ENCODE measurements at places on chromosomes 5 and 9. TPM values are rescaled to one million over a fixed set of nuclear protein-coding genes. Genes with fewer than 3 reads are reported as not detected.

The TPM2 gene
- 6,047 TPM for total RNA-seq

GRCh38 chr5:173832386-173832785 is 55.8 kb upstream of the CPEB4 start:
- H3K36me3 ChIP-seq = no peaks in the 10 kb centered on the region
- no peaks in the 10 kb centered on the region for H3K27me3 ChIP-seq
- peaks cover 25% of the 10 kb centered on the region for H3K4me1 ChIP-seq

DNA sequence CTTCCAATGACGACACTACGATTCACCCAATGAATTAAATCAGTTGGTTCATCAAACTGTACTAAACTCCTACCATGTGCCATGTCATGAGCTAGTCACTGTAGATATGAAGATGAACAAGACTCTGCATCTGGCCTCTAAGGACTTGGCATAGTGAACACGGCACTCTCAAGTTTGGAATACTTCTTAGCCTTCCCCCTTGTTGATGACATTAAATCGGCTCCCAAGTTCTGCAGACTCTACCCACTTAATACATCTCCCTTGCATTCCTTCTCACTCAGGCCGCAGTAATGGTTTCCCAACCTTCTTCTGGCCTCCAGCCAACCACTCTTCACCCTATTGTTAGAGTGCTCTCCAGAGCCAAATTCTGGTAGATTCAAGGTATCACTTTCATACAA is 184.7 kb downstream of the MAPKAP1 start:
- DNase-seq = no peak
- no peak overlapping the region for H3K4me3 ChIP-seq
- H3K27me3 ChIP-seq = no peaks in the 10 kb centered on the region
- H3K36me3 ChIP-seq = no peaks in the 10 kb centered on the region
- no peaks in the 10 kb centered on the region for H3K4me1 ChIP-seq

GRCh38 chr9:96655198-96655851 is at the start of gene PRXL2C:
PRXL2C (minus strand) TSS chr9:96655317; CDS start chr9:96655281, 36 bp downstream.
- peak within 1 kb of the TSS; percentile 88 for H3K27ac ChIP-seq
- peak; percentile 90 for DNase-seq
- H3K27me3 ChIP-seq = no peaks in the 10 kb centered on the region
- peak within 1 kb of the TSS; percentile 69 for H3K4me3 ChIP-seq

The HAPLN1 gene
- not detected for total RNA-seq

DNA sequence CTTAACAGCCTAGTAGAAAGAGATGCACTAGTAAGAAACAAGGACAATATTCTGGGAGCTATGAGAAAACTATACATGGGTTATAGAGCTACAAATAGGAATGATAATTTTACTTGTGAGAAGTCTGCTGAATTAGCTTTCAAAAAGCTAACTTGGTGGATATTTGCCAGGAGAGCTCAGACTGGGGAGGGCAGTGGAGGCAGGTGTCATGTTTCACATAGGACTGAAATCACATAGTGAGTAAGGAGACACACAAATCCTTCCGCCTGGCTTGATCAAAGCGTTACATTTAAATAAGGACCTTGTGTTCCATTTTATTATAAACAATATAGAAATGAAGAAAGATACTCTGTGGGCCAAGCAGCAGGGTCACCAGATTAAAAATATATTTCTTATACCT is 235.0 kb downstream of the ISL1 start:
- H3K27ac ChIP-seq = no peak overlapping the region
- H3K4me3 ChIP-seq = no peak overlapping the region
- no peaks in the 10 kb centered on the region for H3K36me3 ChIP-seq
- no peaks in the 10 kb centered on the region for H3K27me3 ChIP-seq

GRCh38 chr5:82784521-82784920 is 292.7 kb downstream of the TMEM167A start:
- H3K4me1 ChIP-seq = no peaks in the 10 kb centered on the region
- no peak overlapping the region for H3K4me3 ChIP-seq
- no peaks in the 10 kb centered on the region for H3K27me3 ChIP-seq
- no peaks in the 10 kb centered on the region for H3K36me3 ChIP-seq
- no peak for DNase-seq
- no peak overlapping the region for H3K27ac ChIP-seq

The DIRAS2 gene
- total RNA-seq = not detected

The GPR150 gene
- not detected for total RNA-seq

DNA sequence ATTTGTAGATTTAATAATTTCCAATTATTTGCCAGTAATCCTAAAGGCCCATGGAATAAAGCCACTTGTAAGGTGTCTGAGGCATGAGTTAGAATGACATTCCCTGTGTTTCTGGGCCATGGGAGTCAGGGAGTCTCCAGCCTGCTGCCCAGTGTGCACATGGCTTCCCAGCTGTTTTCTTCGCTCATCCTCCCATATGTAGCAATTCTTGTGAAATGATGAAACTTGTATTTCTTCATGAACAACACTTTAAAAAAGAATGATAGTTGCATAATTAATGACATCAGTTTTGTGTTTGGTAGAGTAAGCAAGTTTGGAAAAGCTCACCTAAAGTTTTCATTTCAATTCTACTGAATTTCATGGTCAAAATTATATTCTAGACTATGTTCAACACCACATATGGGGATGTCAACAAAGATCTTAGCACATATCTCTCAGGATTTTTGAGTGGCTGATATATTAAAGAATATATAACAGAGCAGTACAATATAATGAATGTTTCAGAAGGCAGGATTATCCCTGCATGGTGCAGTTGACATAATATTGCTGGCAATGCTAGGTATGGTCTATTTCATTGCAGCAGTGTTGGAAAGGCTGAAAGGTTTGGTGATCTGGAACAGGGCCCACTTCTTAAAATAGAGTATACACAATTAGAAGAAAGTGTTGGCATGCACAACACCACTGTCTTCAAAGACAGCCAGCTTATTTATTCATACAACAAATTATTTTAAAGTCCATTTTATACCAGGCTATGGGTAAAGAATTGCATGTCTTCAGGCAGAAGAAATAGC is 44.7 kb downstream of the GRIN3A start:
- H3K27ac ChIP-seq = no peak overlapping the region
- no peak for DNase-seq
- no peaks in the 10 kb centered on the region for H3K4me1 ChIP-seq
- H3K4me3 ChIP-seq = no peak overlapping the region
- H3K36me3 ChIP-seq = no peaks in the 10 kb centered on the region

The NOXA1 gene
- total RNA-seq = 1.6 TPM

DNA sequence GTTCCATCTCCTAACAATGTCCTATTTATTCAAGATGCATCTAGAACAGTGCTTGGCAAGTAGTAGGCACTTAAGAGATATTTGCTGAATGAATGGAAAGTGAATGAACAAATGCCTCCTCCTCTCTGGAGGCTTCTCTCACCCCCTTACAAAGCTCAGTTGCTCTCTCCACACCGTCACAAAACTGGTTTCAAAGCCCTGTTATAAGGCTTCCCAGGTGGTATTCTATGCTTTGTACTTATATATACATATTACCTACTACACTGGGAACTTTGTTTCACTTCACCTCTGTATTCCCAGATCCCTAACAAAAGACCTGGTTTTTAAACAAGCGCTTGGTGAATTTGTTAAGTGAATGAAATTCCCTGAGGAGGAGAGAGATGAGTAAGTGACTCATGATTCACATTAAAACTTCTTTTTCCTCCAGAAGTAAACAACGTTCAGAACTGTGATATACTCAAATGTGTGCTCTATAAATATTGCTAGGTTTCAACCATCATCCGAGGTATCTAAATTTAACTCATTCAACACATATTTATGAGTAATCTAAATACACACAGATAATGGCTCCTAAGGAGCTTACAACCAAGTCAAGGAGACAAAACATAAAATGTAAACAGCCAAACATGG is 36.0 kb downstream of the DENND1A start:
- DNase-seq = no peak
- H3K4me1 ChIP-seq = no peaks in the 10 kb centered on the region
- H3K27me3 ChIP-seq = no peaks in the 10 kb centered on the region
- H3K4me3 ChIP-seq = no peak overlapping the region
- H3K36me3 ChIP-seq = no peaks in the 10 kb centered on the region

DNA sequence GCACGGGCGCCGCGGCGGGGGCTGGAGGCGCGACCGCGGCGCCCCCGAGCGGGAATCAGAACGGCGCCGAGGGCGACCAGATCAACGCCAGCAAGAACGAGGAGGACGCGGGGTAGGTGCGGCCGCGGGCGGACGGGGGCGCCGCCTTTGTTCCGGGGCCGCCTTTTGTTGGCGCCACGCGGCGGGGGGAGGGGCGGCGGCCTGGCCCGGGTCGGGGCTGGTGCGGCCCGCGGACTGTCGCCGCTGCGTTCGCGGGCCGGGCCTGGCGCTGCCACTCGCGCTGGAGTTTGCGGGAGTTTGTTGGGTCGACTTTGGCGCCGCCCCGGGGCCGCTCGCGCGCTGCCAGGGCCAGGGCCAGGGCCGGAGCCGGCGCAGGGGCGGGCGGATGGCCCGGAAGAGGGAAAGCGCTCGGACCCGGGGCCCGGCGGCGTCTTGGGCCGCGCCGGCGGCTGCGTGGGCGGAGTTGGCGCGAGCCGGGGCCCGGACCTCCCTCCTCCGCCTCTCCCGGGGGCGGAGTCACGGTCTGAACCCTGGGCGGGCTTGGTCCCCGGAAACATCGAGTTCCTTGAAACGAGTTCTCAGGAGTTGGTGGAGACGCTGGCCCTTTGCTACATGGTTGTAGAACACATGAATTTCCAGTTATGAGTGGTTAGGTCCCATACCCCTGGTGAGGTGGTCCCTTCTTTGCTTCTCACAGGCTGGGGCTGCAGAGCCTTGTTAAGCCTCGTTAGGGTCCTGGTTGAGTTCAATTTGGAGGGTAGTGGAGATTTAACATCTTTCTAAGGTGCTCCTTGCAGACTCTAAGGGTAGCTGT is 809 bp downstream of the HNRNPAB start:
- peak; percentile 88 for DNase-seq
- no peaks in the 10 kb centered on the region for H3K27me3 ChIP-seq
- peak overlapping the region; percentile 96 for H3K27ac ChIP-seq
- peaks cover 19% of the 10 kb centered on the region for H3K4me1 ChIP-seq
- H3K4me3 ChIP-seq = peak overlapping the region; percentile 95

GRCh38 chr5:142439207-142439860 is 114.5 kb upstream of the SPRY4 start:
- H3K36me3 ChIP-seq = no peaks in the 10 kb centered on the region
- H3K4me3 ChIP-seq = no peak overlapping the region
- H3K27me3 ChIP-seq = no peaks in the 10 kb centered on the region
- H3K4me1 ChIP-seq = no peaks in the 10 kb centered on the region
- DNase-seq = no peak

The DHX29 gene
- 25.6 TPM for total RNA-seq

The IL17B gene
- not detected for total RNA-seq

The MRPL22 gene
- total RNA-seq = 37.5 TPM

DNA sequence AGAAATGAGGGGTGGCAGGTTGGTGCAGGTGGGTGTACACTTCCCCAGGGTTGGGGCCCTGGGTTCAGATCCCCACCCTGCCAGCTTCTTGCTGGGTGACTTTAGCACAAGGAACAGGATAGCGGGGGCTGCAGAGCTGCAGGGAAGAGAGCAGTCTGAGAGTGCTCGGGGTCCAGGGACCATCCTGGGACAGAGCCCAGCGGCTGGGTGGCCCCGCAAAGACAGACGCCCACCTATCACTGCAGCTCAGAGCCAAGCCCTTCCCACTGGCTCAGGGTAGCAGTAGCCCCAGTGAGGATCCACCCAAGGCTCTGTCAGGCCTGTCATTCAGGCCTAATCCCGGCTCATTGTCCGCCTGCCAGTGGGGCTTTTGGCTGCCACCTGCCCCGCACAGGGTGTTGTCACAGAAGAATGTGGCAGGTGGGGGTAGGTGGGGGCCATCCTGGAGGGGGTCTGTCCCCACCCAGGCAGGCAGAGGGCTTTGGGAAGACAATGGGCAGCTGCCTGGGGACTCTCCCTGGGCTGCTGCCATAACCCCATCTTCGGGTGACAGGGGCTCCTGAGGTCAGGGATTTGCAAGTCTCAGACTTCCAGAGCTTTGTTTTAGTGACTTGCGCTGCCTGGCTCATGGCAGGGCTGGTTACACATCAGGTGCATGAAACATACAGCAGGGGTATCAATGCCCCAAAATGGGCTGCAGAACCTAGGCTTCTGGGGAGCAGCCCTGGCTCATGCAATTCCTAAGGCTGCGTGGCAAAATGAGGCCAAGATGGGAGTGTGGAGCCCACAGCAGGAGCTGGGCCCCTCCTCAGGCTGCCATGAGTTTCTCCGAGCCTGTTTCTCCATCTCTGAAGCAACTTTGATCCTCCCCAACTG is 52.1 kb downstream of the BARX1 start:
- no peak overlapping the region for H3K27ac ChIP-seq
- H3K4me3 ChIP-seq = no peak overlapping the region
- H3K36me3 ChIP-seq = no peaks in the 10 kb centered on the region
- peak; percentile 41 for DNase-seq

GRCh38 chr5:179404321-179405053 is 59.2 kb upstream of the ADAMTS2 start:
- H3K27ac ChIP-seq = no peak overlapping the region
- H3K27me3 ChIP-seq = no peaks in the 10 kb centered on the region
- no peak overlapping the region for H3K4me3 ChIP-seq
- no peaks in the 10 kb centered on the region for H3K36me3 ChIP-seq

DNA sequence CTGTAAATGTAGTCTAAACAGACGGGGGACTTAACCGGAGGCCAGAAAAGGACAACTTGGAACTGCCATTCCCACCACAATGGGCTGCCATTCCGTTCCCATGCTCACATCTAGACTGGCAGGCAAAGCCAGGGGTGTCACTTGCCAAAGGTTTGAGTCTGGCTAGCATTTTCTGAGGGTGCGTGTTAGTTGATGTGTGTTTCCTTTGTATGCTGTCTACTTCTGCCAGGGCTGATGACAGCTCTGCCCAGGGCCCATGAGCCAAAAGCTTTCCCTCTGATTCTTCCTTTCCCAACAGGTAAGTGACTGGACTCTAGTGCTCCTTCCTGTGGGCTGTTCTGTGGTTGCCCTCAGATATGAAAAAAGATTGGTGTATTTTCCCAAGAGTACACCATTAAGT is 68.0 kb downstream of the ZNF608 start:
- H3K27ac ChIP-seq = peak overlapping the region; percentile 43
- H3K4me1 ChIP-seq = peaks cover 55% of the 10 kb centered on the region
- no peaks in the 10 kb centered on the region for H3K27me3 ChIP-seq
- H3K4me3 ChIP-seq = no peak overlapping the region

GRCh38 chr5:136082390-136083193 is 50.1 kb upstream of the SMAD5 start:
- H3K36me3 ChIP-seq = no peaks in the 10 kb centered on the region
- H3K4me3 ChIP-seq = no peak overlapping the region
- peaks cover 8% of the 10 kb centered on the region for H3K4me1 ChIP-seq
- peak; percentile 81 for DNase-seq

- no peak overlapping the region for H3K4me3 ChIP-seq
- no peaks in the 10 kb centered on the region for H3K27me3 ChIP-seq
- DNase-seq = no peak
- H3K36me3 ChIP-seq = peaks cover 43% of the 10 kb centered on the region
Measured at GRCh38 chr9:20994486-20994885, 37.0 kb downstream of the HACD4 start.

The PRLR gene
- 0.32 TPM for total RNA-seq

DNA sequence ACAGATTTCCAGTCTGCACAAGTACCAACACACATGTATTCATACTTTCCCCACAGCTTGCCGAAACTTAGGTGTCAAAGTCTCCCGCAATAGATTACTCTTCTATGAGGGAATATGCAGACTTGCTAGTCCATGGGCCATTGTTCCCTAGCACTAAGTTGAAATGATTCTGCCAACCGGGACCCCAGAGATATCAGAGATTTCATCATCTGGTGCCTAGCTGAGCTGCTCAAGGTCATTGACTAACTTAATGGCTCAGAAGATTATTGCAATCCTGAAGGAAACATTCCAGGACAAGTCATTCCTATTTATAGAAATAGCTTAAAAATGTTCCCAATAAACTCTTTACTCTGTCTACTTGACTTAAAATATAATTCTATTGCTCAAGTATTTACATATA is 202.6 kb downstream of the PIK3R1 start:
- no peak overlapping the region for H3K27ac ChIP-seq
- no peak overlapping the region for H3K4me3 ChIP-seq
- H3K36me3 ChIP-seq = no peaks in the 10 kb centered on the region
- peaks cover 7% of the 10 kb centered on the region for H3K4me1 ChIP-seq
- no peaks in the 10 kb centered on the region for H3K27me3 ChIP-seq
- no peak for DNase-seq

The SLC2A6 gene
- 1.9 TPM for total RNA-seq

The F2RL1 gene
- total RNA-seq = 0.17 TPM
